Mesothelial cell of epicardium (in vitro differentiated cells): ENCODE measurements at places on chromosomes 5 and 9.
A peak's percentile ranks its signal among the peaks of the same experiment; 100 is the strongest.

DNA sequence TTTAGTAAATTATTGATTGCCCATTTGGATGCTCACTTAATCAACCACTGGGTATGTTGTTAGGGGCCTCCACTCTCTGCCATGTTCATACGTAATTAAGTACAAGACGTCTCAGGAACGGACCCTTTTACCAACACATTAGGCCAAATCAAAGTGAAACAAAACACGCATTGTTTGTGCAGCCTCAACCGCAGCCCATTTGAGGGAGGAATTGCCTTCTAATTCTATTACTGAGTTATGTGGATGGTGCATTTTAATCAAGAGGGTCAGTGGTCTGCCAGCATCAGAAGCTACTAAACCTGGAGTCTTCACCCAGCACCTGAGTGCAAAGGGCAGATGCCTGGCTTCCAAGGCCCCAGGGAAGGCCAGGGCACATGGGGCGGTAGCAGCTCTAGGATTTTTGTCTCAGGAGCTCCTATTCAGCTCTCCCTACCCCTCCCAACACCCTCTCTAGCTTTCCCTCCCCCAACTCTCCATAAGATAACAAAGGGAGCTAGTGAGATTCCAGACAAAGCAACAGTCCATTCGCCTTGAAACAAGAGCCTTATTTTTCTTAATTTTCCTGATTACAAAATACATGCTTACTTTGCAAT is 7.9 kb upstream of the MED27 start:
- H3K36me3 ChIP-seq: no peaks in the 10 kb centered on the region
- H3K4me1 ChIP-seq: no peaks in the 10 kb centered on the region
- no peak for DNase-seq
- H3K27me3 ChIP-seq: peaks cover 63% of the 10 kb centered on the region
- H3K27ac ChIP-seq: no peak overlapping the region
- no peak overlapping the region for H3K4me3 ChIP-seq

GRCh38 chr5:172553903-172554302 is 87.2 kb upstream of the NEURL1B start:
- H3K36me3 ChIP-seq: no peaks in the 10 kb centered on the region
- no peak overlapping the region for H3K27ac ChIP-seq
- no peak overlapping the region for H3K4me3 ChIP-seq
- H3K4me1 ChIP-seq: peaks cover 47% of the 10 kb centered on the region
- H3K27me3 ChIP-seq: no peaks in the 10 kb centered on the region

DNA sequence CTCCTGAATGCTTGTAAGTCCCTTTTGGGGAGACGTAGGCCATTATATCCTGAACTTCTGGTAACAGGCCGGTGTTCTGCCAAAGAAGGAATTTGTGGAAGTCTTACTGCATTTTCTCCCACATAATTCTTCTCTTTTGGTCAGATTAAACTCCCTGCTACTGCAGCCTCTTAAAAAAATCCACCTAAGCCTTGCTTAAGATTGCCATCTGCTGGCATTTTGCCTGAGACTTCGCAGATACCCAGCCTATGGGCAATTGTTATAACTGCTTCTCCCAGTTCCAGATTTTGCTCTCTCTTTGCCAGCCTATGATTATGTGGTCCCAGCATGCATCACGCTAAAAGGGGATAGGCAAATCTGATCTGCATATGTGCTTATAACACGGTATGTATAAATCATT is 391.6 kb upstream of the CHD1 start:
- H3K4me1 ChIP-seq: no peaks in the 10 kb centered on the region
- peaks cover 7% of the 10 kb centered on the region for H3K27me3 ChIP-seq
- H3K36me3 ChIP-seq: no peaks in the 10 kb centered on the region
- no peak overlapping the region for H3K4me3 ChIP-seq

GRCh38 chr9:122217640-122218039 is 11.1 kb downstream of the LHX6 start:
- peaks cover 25% of the 10 kb centered on the region for H3K4me1 ChIP-seq
- H3K27me3 ChIP-seq: peaks cover 99% of the 10 kb centered on the region

DNA sequence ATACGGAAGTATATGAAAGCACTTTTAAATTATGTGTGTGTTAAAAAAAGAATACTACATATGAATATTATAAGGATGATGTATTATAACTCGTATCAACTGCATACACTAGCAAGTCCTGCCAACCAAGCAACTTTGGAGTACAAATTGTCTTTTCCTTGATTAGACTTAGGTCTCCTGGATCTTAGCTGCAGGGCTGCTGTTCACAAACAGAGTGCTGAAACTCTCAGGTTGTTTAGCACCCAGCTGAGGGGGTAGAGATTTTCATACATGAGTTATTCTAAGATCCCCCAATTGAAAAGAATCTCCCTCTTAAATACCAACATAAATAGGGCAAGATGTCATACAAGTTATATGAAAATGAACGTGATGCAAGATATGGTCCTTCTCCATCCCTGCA is 149.8 kb upstream of the TNC start:
- H3K36me3 ChIP-seq: no peaks in the 10 kb centered on the region
- H3K27ac ChIP-seq: no peak overlapping the region
- H3K4me1 ChIP-seq: peaks cover 20% of the 10 kb centered on the region
- H3K4me3 ChIP-seq: no peak overlapping the region
- no peaks in the 10 kb centered on the region for H3K27me3 ChIP-seq

- no peak overlapping the region for H3K27ac ChIP-seq
- H3K36me3 ChIP-seq: no peaks in the 10 kb centered on the region
- no peaks in the 10 kb centered on the region for H3K27me3 ChIP-seq
- no peak for DNase-seq
- no peaks in the 10 kb centered on the region for H3K4me1 ChIP-seq
Observed at GRCh38 chr5:72441862-72442540, 65.2 kb downstream of the ZNF366 start.

GRCh38 chr9:13807118-13807517 is 506.8 kb downstream of the NFIB start:
- DNase-seq: no peak
- no peaks in the 10 kb centered on the region for H3K27me3 ChIP-seq

DNA sequence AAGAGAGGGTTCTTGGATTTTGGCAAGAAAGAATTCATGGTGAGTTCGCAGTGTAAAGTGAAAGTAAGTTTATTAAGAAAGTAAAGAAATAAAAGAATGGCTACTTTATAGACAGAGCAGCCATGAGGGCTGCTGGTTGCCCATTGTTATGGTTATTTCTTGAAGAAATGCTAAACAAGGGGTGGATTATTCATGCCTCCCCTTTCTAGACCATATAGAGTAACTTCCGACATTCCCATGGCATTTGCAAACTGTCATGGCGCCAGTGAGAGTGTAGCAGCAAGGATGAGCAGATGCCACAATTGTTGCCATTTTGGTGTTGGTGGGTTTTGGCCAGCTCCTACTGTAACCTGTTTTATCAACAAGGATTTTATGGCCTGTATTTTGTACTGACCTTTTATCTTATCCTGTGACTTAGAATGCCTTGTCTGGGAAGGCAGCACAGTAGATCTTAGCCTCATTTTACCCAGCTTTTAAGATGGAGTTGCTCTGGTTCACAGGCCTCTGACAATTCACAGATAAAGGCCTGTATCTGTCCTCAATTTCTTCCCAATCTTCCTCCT is 1026.1 kb upstream of the DMAC1 start:
- H3K4me3 ChIP-seq: no peak overlapping the region
- no peak overlapping the region for H3K27ac ChIP-seq

DNA sequence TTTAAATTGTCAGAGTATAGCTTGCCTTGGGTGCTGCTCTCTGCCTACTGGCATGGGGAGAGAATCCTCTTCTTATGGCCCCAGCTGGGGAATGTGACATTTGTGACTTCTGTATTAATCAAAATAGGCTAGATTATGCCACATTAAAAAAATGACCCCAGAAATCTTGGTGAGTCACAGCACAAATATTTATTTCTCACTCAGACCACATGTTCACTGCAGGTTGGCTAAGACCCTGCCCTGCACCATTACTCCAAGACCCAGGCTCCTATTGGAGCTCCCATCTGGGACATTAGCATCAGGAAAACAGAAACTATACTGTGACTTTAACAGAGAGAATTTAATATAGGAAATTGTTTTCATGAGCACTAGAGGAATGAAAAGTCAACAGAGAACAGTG is 16.6 kb upstream of the WHRN start:
- DNase-seq: no peak
- peaks cover 30% of the 10 kb centered on the region for H3K27me3 ChIP-seq
- H3K27ac ChIP-seq: no peak overlapping the region
- no peaks in the 10 kb centered on the region for H3K36me3 ChIP-seq
- H3K4me1 ChIP-seq: no peaks in the 10 kb centered on the region
- H3K4me3 ChIP-seq: no peak overlapping the region

GRCh38 chr9:86445671-86446070 is 91.5 kb upstream of the TUT7 start:
- H3K27ac ChIP-seq: no peak overlapping the region
- H3K4me1 ChIP-seq: no peaks in the 10 kb centered on the region
- no peak for DNase-seq
- no peaks in the 10 kb centered on the region for H3K36me3 ChIP-seq
- H3K4me3 ChIP-seq: no peak overlapping the region
- H3K27me3 ChIP-seq: no peaks in the 10 kb centered on the region

- peaks cover 42% of the 10 kb centered on the region for H3K4me1 ChIP-seq
- peaks cover 6% of the 10 kb centered on the region for H3K36me3 ChIP-seq
Observed at GRCh38 chr5:72126796-72127195, 19.5 kb downstream of the MAP1B start.

DNA sequence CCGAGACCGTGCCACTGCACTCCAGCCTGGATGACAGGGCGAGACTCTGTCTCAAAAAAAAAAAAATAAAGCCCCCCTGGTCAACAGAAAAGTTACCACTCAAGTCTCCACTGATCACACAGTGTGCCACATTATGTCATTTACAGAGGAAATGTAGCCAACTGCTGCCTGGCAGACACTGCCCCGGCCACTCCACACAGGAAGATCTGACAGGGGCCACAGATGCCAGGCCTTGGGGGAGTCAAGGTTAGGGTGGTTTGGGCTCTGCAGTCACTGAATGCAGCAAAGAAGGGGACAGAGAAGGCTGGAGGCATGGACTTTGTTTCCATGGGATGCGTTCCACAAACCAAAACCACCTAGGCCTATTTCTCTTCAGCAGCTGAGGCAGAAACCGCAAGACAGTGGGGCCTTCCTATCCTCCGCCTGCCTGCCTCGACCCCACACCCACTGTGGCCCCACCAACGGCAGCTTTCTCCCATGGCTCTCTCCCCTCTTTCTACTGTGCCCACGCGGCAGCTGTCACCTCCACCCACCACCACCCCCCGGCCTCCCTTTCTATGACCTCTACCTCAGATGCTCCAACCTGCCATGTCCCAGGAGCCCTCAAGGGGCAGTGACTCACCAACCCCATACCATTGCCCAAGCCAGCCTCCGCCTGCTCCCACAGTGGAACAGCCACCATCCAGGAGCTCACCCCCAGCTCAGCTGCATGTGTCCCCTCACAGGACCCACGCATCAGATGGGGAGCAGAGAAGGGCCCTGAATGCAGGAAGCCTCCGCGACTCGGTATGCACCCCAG is 12.4 kb downstream of the IPPK start:
- no peaks in the 10 kb centered on the region for H3K27me3 ChIP-seq
- H3K4me3 ChIP-seq: no peak overlapping the region
- H3K27ac ChIP-seq: no peak overlapping the region

GRCh38 chr5:134098690-134099089 is 15.8 kb upstream of the TCF7 start:
- peaks cover 10% of the 10 kb centered on the region for H3K27me3 ChIP-seq
- H3K4me1 ChIP-seq: peaks cover 12% of the 10 kb centered on the region
- no peak for DNase-seq
- H3K36me3 ChIP-seq: no peaks in the 10 kb centered on the region
- no peak overlapping the region for H3K4me3 ChIP-seq
- no peak overlapping the region for H3K27ac ChIP-seq

DNA sequence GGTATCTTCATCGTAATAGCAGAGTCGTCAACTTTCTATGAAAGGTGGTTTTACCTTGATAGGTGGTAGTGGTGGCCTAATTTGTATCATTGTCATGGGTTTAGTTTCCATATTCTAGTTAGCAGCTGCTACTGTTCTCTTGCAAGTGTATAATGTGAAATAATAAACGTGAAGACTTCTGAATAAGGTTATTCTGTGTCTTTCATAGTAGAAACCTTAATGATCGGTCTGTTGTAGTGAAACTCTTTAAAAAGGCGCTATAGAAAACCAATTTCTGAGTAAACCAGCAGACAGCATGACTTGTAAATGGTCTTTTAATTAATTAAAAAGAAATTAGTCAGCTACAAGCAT is 1.6 kb downstream of the SET start:
- H3K4me3 ChIP-seq: peak overlapping the region; percentile 100
- H3K4me1 ChIP-seq: peaks cover 28% of the 10 kb centered on the region
- no peaks in the 10 kb centered on the region for H3K27me3 ChIP-seq
- no peak for DNase-seq
- peak overlapping the region; percentile 100 for H3K27ac ChIP-seq

DNA sequence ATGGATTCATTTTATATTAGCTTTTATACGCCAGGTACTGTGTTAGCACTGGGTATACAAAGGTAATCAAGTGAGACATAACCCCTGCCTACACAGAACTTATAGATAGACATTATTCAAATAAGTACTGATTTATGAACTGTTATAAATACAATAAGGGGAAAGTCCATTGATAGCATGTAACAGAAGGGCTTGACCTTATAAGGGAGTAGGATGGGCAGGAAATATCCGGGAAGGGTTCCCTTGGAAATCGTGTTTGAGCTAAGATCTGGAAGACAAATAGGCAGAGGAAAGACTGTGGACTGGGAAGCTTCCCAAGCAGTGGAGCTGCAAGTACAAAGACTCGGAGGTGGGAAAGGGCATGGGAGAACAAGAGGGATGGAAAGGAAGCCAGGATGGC is 111.5 kb downstream of the WDR41 start:
- no peaks in the 10 kb centered on the region for H3K27me3 ChIP-seq
- DNase-seq: no peak
- peak overlapping the region; percentile 54 for H3K27ac ChIP-seq
- H3K4me1 ChIP-seq: peaks cover 41% of the 10 kb centered on the region
- H3K4me3 ChIP-seq: no peak overlapping the region
- peaks cover 2% of the 10 kb centered on the region for H3K36me3 ChIP-seq

DNA sequence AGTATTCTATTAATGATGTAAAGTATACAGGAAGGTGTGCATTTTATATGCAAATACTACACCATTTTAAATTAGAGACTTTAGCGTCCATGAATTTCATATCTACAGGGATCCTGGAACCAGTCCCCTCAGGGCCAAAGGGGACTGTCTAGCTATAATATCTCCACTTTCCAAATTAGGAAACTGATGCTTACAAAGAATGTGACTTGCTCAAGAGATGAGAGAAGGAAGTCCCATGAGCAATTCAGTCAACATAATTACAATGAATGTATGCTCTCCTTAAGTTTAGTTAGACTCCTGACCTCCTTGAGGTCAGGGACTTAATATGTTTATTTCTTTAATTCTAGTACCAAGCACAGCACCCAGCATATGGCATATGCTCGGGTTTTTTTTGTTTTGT is 23.7 kb downstream of the NIPBL start:
- no peak for DNase-seq
- H3K4me1 ChIP-seq: peaks cover 3% of the 10 kb centered on the region
- H3K27me3 ChIP-seq: no peaks in the 10 kb centered on the region
- no peak overlapping the region for H3K27ac ChIP-seq

DNA sequence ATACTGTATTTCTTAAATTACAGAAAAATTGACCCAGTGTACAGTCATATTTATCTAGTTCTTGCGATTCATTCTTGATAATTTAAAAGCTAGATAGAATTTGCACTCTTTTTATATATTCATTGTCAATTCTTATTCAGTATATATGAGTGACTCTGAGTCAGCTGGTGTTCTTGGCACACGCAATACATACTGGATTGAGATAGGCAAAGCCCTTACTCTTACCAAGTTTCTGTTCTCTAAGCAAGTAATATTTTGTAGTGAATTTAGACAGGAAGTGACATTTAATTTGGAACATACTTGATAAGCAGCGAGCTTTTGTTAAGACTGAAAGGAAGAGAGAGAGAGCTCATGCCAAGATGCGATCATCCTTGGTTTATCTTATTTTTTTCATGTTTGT is 57.7 kb downstream of the GPBP1 start:
- peak overlapping the region; percentile 30 for H3K27ac ChIP-seq
- no peaks in the 10 kb centered on the region for H3K4me1 ChIP-seq
- DNase-seq: no peak
- no peak overlapping the region for H3K4me3 ChIP-seq
- H3K36me3 ChIP-seq: peaks cover 51% of the 10 kb centered on the region
- no peaks in the 10 kb centered on the region for H3K27me3 ChIP-seq
